Fibroblast of skin of left quadriceps (primary cell): ENCODE measurements at places on chromosomes 2 and 18.

GRCh38 chr2:59250307-59250677, 1009.2 kb upstream of the FANCL start:
- DNase-seq, result no peak

DNA sequence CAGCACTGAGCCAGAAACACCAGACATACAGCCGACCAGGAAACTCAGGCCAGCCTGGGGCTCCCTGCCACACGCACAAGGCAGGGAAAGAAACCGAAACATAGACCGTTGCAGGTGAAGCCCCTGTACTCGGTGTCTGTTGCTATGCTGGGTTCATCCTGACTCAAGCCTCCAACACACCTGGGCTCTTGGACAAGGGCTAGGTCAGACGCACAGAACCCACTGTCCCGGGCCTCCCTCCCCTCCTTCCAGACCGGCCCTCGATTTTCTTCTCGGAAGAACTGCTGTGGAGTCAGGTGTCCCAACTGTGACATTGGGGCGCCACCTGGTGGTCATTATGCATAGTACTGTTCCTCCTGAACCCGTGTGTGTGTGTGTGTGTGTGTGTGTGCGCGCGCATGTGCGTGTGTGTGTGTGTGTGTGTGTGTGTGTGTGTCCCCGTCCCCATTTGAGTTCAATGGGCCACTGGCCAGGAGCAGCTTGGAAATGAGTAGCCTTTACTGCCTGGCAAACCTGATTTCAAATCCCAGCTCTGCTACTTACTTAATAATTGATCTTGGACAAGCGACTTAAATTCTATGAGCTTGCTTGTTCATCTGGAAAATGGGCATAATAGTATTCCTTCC, 55.4 kb upstream of the GLI2 start:
- peak; percentile 72 for DNase-seq

- DNase-seq, result no peak
Measured at GRCh38 chr2:74278694-74279093, 64.5 kb downstream of the SLC4A5 start.

- DNase-seq, result no peak
Measured at GRCh38 chr2:226256709-226257376, 542.8 kb downstream of the IRS1 start.

GRCh38 chr2:3430172-3430571, 50.7 kb downstream of the TRAPPC12 start:
- DNase-seq, result no peak

DNA sequence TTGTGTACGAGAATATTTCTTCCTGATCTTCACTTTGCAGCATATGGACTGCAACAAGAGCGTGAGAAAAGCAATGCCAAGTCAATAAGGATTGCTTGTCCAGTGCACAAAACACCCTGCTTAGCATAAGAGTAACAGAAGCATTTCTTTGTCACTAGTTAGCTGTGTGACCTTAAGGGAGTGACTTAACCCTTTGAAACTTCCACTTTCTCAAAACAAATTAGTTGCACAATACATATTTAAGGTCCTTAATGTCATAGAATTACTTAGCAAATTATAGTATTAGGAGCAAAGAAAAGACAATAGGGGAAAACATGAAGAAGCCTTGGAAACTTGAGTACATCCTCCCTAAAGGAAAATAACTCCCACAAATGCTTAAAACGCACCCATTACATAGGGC, 230.1 kb downstream of the RNF152 start:
- no peak for DNase-seq

- DNase-seq, result no peak
Measured at GRCh38 chr2:197982565-197982964, 178.2 kb downstream of the PLCL1 start.

DNA sequence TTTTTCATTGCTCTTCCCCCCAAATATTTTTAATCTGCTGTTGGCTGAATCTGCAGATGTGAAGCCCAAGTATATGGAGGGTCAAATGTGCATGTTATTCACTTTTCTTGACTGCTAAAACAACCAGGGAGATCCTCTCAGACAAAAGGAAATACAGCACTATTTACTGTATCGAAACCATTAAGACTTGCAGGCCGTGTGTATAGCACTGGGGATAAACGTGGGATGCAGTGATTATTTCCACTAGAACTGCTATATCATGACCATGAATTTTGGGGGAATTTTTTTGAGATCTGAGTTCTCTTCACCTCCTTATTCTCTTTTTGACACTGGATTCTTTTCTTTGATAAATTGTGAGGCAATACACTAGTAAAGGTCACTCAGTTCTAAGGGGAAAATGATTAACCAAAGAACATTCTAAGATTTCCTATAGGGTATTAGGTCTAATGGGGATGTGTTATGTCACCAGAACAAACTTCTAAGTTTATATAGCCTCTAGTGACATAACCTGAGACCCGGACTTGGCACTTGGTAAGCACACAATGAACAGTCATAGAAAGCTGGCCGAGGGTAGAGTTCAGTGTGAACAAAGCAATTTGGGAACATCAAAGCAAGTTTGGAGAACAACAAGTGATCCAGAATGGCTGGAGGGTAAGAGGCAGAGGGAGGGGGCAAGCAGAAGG, 14.9 kb upstream of the UGT1A1 start:
- DNase-seq, result no peak

DNA sequence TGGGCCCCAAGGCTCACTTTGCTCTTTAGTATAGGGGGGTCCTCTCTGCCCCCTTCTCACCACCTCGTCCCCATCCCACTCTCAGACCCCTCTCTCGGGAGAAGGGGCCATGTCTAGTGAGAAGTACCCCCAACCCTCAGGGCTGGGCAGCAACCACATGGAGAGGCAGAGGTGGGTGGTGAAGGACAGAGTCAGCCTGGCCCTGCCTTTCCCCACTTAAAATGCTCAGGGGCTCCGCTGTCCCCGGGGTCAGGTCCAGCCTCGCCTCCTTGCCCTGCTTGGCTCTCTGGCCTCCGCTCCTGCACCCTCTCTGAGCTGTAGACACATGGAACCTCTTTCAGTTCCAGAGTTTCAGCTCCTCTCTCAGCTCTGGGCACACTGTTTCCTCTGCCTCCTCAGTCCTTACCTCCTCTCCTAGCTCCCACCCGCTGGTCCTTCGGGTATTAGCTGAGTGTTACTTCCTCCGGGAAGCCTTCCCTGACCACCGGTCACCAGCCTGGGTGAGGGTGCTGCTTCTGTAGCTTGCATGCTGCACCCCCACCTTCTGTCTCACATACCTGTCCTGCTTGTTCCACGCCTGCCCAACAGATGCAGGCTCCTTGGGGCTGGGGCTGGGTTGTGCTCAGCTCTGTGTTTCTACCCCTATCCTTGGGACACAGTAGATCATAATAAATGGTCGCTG, 79.5 kb upstream of the OTOF start:
- no peak for DNase-seq

GRCh38 chr2:176103194-176103593, 3.6 kb downstream of the HOXD12 start:
- no peak for DNase-seq
